ENCODE measurements at places on chromosomes 12 and 14. TPM values are rescaled to one million over a fixed set of nuclear protein-coding genes. Genes with fewer than 3 reads are reported as not detected.

The CREBL2 gene
- total RNA-seq: 31.3 TPM

The SRGAP1 gene
- 6.2 TPM for total RNA-seq

The DHRS2 gene
- 1.3 TPM for total RNA-seq

The KRT3 gene
- total RNA-seq: not detected

The ACIN1 gene
- total RNA-seq: 88.7 TPM

The MIP gene
- total RNA-seq: not detected

The CMAS gene
- total RNA-seq: 36.4 TPM

The CELA1 gene
- not detected for total RNA-seq

The TROAP gene
- 0.89 TPM for total RNA-seq

The BEST3 gene
- 0.37 TPM for total RNA-seq

The ZNF84 gene
- 29.0 TPM for total RNA-seq
